ENCODE measurements at places on chromosomes 1 and 21.
A peak's percentile ranks its signal among the peaks of the same experiment; 100 is the strongest.

DNA sequence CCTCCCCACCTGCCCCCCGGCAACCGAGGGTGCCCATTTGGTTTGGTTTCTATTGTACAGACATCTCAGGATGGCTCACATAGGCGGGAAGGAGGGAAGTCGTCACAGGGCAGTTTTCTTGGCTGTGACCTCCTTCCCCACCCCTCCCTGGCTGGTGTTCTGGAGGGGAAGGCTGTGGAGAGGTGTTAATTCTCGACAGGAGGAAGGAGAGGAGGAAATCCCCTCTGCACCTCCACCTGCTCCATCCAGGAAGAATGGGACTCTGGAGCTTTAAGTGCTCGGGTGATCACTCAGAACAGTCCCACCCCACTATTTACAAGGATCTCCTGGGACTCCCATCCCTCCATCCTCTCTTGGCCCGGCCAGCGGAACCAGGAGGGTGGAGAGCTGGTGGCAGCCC lies 7.6 kb downstream of the MEX3A start:
- no peak for DNase-seq

GRCh38 chr1:48576565-48576964 lies 104.6 kb upstream of the SPATA6 start:
- no peak for DNase-seq

DNA sequence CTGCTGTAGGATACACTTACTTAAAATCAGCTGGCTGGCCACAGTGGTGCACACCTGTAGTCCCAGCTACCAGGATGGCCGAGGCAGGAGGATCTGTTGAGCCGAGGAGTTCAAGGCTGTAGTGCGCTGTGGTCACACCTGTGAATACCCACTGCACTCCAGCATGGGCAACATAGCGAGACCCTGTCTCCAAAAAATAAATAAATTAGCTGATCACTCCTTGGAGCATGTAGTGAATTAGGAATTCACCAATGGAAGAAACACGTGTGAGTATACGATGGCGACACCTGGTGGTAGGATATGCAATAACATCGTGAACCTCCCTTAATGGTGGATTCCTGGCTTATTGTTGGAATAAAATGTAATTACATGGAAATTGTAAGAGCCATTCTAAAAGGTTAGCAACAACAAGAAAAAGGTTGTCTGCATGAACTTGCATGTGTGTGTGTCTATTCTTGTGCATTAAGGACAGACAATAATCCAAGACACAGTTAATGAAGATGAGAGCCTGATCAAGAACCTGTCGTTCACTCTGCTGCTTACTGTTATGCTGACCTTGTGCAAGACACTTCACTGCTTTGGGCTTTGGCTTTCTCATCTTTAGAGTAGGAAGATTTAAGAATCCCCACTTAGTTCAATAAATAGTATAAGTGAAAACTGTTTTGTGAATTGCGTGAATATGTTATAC lies 38.6 kb upstream of the COX20 start:
- peak; percentile 88 for DNase-seq

- no peak for DNase-seq
These were observed 7.1 kb downstream of the DMRTA2 start for GRCh38 chr1:50416150-50416527.

- no peak for DNase-seq
These were observed 109.0 kb downstream of the ESRRG start for GRCh38 chr1:216614011-216614934.

- no peak for DNase-seq
These were observed 32.1 kb downstream of the ARID4B start for GRCh38 chr1:235295902-235296350.

GRCh38 chr1:114750780-114751179 lies 7.0 kb downstream of the CSDE1 start:
- DNase-seq = no peak

- no peak for DNase-seq
These were observed 472.2 kb upstream of the PBX1 start for GRCh38 chr1:164086832-164087231.

- DNase-seq = no peak
These were observed 18.3 kb downstream of the CAPN2 start for GRCh38 chr1:223730479-223731132.

DNA sequence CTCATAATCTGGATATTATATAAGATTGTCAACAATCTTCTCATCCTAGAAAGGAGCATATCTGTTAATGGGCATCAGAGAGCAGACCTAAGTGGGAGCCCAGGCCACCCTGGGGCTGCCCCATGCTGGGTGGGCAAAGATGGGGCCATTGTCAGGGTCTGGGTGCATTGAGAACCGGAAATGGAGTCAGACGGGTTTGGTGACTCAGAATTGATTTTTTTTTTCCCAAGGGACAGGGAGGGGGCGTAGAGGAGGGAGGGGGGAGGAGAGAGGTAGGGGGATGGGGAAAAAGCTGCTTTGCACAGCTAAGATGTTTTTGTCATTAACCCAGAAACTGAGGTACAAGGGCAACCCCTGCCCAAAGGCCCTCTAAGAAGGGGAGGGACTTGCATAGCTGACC lies 1.3 kb downstream of the ATXN7L2 start:
- DNase-seq = no peak

DNA sequence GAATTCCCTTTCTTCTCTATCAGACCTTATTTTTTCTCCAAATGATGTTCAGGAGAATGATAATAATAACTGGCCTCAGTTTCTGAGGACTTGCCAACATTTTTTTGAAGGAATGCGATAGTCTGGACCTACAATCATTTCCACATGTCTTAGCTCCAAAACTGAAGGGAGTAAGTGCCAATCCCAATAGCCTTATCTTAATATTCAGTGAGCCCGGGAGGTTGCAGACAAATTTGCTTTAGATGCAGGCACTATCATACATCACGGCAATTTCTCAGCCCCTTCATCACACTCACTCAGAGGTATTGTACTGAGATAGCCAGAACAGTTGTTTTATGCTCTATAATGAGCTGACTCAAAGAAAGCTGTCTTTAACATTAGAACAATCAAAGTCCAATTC lies 796.9 kb downstream of the ADGRL2 start:
- DNase-seq = no peak

DNA sequence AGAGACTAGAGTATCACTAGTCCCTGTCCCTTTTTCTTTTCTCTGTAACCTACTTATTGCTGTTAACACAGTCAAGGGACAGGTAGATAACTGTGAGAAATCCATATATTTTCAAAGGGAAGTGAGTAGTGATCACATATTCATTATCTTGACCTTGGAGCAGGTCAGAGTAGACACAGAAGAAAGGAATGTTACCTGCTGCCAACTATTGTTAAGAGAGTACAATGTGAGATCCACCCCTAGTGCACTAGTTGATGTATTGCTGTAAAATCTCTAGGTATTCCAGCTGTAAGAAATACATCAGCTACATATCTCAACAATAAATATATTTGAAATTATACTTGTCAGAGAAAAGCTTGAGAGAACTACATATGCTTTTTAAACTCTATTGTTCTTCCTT lies 68.7 kb upstream of the ADGRL2 start:
- DNase-seq = peak; percentile 81

DNA sequence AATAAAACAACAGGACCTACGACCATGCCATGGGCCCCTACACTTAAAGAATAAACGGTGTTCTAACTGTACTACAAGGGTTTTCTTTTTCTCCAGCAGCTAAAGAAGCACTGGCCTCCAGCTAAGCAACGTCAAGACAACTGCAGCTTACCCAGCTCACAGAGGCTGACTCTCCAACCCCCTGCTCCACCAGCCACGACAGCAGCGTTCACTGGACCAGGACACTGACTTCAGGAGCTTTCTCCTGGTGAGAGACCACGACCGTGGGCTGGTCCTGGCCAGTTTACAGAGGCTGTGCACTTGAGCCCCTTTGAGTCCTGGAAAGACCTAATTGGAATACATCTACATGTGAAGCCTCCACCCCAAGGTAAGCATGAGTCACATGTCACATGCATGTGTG lies 39.4 kb downstream of the WNT9A start:
- no peak for DNase-seq

- DNase-seq = no peak
These were observed 22.5 kb upstream of the NPL start for GRCh38 chr1:182766881-182767645.

DNA sequence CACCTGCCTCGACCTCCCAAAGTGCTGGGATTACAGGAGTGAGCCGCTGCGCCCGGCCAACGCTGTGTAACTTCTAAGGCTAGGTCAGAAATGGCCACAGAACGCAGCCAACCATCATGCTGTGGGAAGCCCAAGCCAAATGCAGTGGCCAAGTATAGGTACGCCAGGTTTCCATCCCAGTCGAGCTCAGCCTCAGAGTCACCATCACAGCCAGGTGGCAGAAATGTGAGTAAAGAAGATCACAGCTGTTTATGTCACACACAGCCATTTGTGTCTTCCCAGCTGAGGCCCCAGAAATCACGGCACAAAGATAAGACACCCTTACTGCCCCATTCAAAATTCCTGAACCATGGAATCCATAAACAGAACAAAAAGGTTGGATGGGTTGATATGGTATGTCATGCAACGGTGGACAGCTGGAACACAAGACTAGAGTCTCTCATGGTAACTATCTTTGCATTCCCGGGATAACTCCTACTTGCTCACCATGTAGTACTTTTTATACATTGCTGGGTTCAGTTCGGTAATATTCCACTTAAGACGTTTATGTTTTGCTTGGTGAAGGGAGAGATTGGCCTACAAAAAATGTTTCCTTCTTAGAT lies 84.3 kb downstream of the SLC45A1 start:
- DNase-seq = no peak

DNA sequence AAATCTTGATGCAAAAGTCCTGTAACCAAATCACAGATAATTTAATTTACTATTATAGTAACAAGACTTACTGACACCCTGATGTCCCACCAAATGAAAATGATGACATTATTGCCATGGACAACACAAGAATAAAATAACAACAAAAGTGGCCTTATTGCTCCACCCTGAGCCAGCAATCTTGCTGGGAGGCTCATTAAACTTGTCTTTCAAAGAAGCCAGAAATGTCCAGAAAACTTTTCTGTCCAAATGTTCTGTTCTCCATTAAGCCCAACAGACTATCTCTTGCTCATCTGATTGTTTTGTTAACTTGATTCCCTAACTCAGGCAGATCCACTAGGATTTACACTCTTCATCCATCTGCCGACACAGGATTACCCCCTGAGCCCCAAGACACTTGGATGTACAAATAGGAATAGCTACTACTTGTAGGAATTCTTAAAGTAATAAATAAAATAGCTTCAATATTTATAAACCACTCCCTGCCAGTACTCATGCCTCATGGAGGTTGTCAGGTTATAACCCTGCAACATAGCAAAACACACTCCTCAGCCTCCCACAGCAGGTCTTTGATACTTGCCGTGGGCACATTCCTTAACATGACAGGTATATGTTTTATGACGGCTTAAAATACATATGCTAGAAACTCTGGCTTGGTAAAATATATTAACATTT lies 84.9 kb downstream of the PTPN14 start:
- no peak for DNase-seq

DNA sequence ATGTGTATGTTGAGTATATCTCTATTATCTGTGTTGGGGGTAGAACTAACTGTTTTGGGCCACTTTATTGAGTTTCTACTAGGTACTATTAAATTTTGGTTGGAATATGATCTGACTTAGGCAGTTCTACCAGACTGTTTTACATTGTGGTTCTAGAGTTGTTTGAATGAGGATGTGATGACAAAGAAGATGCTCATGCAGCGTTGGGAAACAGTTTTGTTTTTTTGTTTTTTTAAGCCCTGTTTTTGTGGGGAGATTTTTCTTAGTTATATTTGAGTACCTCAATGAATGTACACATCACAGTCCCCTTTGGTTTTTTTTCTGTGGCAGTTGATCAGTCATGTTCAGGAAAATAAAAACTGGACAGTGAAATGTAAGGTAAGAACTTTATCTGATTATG lies 40.1 kb downstream of the TMED5 start:
- DNase-seq = no peak

GRCh38 chr1:57311411-57311810 lies 112.4 kb downstream of the DAB1 start:
- no peak for DNase-seq

DNA sequence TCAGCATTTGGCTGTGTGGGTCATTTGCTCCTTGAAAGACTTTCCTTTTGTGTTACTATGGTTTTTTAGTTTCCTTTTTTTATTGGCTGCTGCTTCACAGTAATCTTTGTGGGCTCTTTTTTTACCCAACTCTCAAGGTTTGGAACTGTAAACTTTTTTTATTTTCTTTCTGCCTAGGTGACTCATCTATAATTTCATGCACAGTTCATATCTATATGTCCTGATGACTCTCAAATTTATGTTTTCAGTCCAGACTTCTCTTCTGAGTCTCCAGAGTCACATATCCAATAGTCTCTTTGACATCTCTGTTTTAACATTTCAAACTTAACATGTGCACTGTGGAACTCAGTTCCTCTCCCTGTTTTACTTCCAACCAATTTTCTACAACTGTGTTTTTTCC lies 83.4 kb downstream of the ATF6 start:
- no peak for DNase-seq

GRCh38 chr1:150567341-150567716 lies 12.1 kb downstream of the MCL1 start:
- DNase-seq = no peak

DNA sequence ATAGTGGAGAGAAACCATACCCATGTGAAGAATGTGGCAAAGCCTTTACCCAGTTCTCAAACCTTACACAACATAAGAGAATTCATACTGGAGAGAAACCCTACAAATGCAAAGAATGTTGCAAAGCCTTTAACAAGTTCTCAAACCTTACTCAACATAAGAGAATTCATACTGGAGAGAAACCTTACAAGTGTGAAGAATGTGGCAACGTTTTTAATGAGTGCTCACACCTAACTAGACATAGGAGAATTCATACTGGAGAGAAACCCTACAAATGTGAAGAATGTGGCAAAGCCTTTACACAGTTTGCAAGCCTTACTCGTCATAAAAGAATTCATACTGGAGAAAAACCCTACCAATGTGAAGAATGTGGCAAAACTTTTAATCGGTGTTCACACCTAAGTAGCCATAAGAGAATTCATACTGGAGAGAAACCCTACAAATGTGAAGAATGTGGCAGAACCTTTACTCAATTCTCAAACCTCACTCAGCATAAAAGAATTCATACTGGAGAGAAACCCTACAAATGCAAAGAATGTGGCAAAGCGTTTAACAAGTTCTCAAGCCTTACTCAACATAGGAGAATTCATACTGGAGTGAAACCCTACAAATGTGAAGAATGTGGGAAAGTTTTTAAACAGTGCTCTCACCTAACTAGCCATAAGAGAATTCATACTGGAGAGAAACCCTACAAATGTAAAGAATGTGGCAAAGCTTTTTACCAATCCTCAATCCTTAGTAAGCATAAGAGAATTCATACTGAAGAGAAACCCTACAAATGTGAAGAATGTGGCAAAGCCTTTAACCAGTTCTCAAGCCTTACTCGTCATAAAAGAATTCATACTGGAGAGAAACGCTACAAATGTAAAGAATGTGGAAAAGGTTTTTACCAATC lies 80.0 kb downstream of the JMJD4 start:
- DNase-seq = peak; percentile 5

Measured in dermis blood vessel endothelial cell (primary cell).